Adrenal gland (tissue), 19 donors: ENCODE measurements at places on chromosomes 4 and X.

DNA sequence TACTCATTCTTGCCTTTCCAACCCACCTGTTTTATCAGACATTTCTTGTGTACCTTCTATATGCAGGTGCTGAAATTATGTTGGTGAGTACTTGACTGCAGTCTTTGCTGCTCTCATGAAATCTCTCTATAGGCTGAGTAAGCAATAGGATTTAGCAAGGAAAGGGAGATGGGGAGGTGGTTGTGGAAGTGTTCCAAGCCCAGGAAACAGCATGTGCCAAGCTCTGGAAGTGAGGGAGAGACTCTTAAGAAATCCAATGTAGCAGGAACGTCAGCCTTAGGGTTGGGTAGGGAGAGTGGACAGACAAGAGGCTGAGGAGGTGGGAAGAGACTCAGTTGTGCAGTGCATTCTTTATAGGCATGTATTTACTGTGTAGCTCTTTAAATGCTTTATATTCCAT, 5.6 kb downstream of the SEPTIN11 start:
- DNase-seq: no peak

- DNase-seq: no peak
Measured at GRCh38 chrX:139903210-139903609, 29.6 kb downstream of the ATP11C start.

DNA sequence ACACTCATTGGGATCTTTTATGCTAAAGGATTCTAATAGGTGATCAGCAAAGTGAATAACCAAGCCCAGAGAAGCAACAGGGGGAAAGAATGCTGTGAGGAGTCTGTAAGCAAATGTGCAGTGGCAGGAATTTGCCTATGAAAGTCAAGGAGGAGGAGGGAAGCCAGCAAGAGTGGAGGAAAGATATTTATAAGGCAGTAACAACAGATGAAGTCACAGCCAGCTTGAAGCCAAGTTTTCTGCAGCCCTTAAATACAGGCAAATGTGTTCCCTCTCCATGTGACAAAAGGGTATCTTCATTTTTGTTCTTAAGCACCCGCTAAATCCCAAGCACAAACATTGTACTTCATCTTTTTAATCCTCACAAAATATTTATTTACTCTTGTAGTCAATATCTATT, 275.0 kb upstream of the CLNK start:
- no peak for DNase-seq

GRCh38 chrX:43469391-43470054, 186.6 kb upstream of the MAOA start:
- DNase-seq: no peak

DNA sequence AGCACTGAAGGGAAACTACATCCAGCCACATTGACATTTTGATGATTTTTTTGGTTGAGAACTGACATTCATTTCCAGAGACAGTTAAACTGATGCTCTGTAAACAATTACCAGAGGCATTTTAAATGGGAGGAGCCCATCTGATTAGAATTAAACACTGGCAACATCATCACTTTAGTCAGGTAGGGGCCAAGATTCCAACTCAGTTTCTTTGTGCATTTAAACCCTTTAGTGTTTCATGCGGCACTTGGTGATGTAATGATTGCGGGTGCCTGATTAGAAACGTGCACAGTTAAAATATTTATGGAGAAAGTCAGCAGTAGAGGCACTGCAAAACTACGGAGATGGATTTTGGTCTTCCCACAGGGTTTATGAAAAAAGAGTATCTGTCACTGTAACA, 16.1 kb downstream of the TNIP3 start:
- DNase-seq: no peak

GRCh38 chrX:136961594-136962135, 72.1 kb downstream of the GPR101 start:
- no peak for DNase-seq

- peak; percentile 51 for DNase-seq
Measured at GRCh38 chrX:107571296-107571998, 56.9 kb upstream of the PRPS1 start.

DNA sequence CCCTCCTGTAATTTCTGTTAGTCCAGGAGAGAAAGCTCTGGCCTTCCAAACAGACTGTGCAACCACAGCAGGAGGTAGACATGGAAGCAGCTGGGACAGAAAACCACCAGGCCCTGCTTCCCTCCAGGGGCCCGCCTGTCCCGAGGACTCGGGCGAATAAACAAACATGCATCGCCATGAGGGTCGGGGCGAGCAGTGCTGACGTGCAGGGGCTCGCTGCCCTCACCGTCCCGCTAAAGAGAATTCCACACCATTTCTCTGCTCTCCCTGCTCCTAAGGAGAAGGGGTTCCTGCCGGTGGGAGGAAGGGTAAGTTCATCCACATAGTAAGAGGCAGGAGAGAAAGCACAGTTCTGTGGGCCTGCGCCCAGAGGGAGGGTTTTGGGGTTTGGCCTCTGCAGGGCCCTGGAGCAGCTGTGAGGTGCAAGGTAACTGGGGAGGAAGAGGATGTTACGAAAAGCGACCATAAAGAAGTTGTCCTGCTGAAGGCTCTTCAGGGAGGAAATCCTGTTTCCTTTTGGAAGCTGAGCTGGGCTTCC, 54.9 kb downstream of the WFS1 start:
- no peak for DNase-seq

DNA sequence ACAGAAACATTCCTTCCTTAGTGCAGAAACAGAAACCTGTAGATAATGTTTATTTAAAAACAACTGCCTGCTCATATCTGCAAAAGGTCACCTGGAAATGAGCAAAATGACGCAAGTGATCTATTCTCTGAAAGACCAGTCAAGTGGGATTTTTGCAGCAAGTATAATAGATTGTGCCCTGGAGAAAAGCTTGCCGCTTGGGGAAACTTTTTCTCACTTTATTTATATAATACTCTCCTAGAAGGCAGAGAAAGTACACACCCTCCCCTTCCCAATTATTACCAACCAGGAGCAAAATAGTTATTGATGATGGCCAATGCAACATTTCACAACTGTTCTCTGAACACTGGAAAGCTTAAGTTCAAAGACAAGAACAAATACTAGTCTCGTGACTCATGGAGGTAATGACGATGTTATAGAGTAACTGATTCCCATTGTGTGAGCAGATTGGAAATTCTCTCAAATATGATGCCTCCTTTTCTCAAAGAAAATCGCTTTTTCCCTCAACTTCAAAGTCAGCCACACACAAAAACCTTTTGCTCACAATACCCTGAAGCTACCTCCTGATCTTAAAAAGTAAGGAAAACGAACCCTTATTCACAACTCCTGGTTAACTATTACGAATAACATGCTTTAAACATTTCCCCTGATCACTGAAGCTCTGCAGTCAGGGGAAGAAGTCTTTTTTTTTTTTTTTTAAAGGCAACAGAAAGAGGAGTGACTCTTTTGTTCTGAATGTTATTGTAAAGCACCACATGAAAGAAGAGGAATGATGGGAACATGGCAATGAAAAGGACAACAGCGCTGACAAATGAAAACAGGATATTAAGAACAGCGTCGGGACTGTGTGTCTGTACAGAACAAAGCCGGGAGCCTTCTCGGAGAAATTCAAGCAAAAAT, 41.0 kb downstream of the MID1 start:
- DNase-seq: no peak

DNA sequence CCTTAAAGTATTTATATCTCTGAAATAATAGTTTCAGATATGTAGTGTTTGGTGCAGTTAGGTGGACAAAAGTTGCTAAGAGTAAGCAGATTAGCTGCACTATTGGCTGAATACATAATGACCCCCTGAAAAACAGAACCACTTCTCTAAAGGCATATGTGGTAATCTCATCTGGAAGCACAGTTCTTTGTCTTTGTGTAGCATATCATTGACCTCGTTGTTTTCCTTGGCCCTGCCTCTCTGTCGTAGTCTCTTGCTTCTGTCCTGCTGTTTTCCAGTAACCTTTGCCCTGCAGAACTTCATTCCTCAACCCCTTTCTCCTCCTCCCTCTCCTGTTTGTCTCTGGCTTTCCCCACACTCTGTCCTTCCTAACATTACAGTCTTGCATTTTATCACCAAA, 41.4 kb downstream of the JADE3 start:
- DNase-seq: no peak

DNA sequence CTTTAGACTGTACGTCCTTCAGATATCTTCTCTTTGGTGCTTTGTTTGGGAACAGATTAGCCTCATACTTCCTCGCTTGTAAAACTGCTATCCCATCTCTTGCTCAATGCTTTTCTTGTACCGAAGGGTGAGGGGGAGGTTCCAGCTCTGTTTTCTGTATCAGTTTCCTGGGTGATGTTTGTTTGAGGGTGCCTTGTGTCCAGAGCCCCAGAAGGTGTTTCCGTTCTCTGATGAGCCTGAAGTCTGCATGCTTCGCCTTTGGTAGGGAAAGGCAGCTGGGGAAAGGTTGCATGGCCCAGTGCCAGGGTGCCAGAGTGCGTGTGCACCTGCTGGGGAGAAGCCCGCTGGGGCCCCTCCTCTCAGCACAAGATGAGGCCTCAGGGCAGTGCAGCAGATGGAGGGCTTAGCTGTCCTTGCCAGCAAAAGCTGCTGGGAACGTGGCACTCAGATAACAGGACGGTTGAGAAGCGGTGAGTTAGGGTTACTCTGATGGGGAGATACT, 73.7 kb downstream of the TBL1X start:
- no peak for DNase-seq

DNA sequence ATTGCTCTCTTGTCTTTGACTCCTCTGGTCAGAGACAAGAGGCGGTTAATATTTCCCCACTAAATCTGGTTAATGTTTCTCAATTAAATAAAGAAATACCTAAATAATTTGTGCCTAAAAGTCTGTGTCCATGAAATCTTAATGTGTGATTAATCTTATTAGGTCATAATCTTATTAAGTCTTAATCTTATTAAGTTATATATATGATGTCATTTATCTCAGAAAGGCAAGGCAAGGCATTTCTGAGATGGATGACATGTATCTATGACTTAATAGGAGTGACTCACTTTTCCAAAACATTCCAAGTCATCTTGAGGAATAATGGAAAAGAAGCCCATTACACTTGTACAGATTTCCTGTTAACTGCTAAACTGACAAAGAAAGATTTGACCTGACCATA, 74.7 kb downstream of the TRAM1L1 start:
- no peak for DNase-seq

- DNase-seq: no peak
Measured at GRCh38 chr4:163833669-163834068, 339.2 kb downstream of the TMA16 start.

DNA sequence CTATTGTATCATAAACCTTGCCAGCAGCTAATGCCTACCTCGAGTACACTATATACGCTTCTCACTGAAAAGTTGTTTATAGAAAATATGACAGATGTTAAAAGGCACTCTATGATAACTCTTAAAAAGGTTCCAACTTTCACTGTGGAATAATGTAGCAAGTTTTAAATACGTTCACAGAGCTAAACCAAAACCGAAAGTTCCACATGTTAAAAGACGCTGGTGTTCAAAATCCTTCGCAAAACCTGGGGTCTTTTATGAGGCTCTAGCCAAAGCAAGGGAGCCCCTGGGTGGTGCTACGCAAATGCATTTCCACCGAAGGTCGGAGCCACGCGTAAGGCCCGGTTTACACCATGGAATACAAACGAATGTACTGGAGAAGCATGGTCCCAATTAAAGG, 103.7 kb upstream of the TENM3 start:
- DNase-seq: no peak
